ENCODE measurements at places on chromosomes 11 and 22. TPM values are rescaled to one million over a fixed set of nuclear protein-coding genes. Genes with fewer than 3 reads are reported as not detected.

Gene CPT1B
- 487 TPM for total RNA-seq

Gene CDON
- 10.0 TPM for total RNA-seq

GRCh38 chr11:115642660-115643059 lies 138.4 kb upstream of the CADM1 start:
- no peak overlapping the region for H3K27ac ChIP-seq
- no peak for DNase-seq
- H3K27me3 ChIP-seq, result no peaks in the 10 kb centered on the region
- H3K4me3 ChIP-seq, result no peak overlapping the region

DNA sequence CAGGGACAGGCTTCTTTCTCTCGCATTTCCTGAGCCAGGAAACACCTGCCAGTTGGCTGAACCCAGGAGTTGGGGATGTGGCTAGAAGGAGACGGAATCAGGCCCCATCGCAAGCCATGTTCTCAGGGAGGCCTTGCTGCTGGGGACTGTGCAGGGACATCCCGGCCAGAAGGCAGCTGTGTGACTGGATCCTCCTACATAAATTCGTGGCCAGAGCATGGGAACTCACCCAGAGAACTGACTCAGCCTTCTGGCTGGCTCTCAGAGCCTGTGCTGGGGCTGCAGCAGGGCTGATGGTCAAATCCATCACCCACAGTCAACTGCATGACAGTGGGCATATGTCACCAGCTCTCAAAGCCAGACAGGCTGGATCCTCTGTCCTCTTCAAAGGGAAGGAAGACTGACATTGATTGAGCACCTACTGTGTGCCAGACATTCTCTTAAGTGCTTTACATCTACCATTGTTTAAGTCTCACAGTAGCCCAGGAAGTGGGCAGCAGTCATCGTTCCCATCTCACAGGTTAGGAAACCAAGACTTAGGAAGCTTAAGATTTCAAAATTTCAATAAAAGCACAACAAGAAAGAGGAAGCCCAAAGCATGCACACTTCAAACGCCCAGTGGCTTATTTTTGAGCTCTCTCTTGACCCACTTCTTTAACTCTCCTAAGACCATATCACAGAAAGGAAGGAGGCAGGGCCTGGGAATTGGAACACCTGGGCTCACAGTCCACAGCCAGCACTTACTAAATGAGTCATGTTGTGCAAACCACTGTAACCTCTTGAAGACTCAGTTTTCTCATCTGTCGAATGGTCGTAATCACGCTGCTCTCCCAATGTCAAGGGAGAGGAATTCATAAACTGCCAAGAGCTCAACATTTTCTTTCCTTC lies 30.9 kb upstream of the CACNG2 start:
- no peaks in the 10 kb centered on the region for H3K36me3 ChIP-seq
- H3K27ac ChIP-seq, result no peak overlapping the region
- H3K27me3 ChIP-seq, result peaks cover 12% of the 10 kb centered on the region
- DNase-seq, result no peak
- H3K4me1 ChIP-seq, result no peaks in the 10 kb centered on the region

Gene MRPL23
- 81.5 TPM for total RNA-seq

Gene OR2AG2
- not detected for total RNA-seq

Gene TUBA8
- total RNA-seq, result 183 TPM

GRCh38 chr11:10029386-10030121 lies 264.5 kb downstream of the SBF2 start:
- H3K4me3 ChIP-seq, result no peak overlapping the region
- no peaks in the 10 kb centered on the region for H3K27me3 ChIP-seq
- no peak for DNase-seq
- H3K27ac ChIP-seq, result no peak overlapping the region
- no peaks in the 10 kb centered on the region for H3K36me3 ChIP-seq
- H3K4me1 ChIP-seq, result no peaks in the 10 kb centered on the region

GRCh38 chr11:108511851-108512474 lies 13.8 kb upstream of the POGLUT3 start:
- H3K27ac ChIP-seq, result no peak overlapping the region
- no peaks in the 10 kb centered on the region for H3K4me1 ChIP-seq
- H3K36me3 ChIP-seq, result no peaks in the 10 kb centered on the region
- no peak overlapping the region for H3K4me3 ChIP-seq
- H3K27me3 ChIP-seq, result no peaks in the 10 kb centered on the region

GRCh38 chr11:133524488-133524887 lies 7.8 kb downstream of the OPCML start:
- H3K4me1 ChIP-seq, result peaks cover 22% of the 10 kb centered on the region
- no peaks in the 10 kb centered on the region for H3K36me3 ChIP-seq
- H3K27me3 ChIP-seq, result peaks cover 46% of the 10 kb centered on the region
- no peak overlapping the region for H3K27ac ChIP-seq
- DNase-seq, result no peak

DNA sequence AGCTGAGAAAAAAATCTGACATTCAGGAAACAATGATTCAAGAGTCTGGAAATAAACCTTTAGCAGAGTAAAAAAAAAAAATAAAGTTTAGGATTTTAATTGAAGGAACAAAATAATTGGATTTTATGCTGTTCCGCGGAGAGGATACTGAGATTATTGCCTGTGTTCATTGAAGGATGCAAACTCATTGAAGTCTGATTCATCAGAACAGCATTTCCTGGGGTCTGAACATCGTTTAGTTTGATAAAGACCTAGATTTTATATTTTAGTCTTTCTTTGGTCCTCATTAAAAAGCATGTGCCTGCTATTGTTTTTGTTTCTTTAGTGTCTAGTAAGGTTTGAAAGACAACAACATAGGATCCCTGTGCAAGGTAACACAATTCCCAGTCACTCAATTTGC lies 4.5 kb downstream of the TLCD5 start:
- H3K27ac ChIP-seq, result no peak overlapping the region
- peaks cover 15% of the 10 kb centered on the region for H3K36me3 ChIP-seq
- peaks cover 48% of the 10 kb centered on the region for H3K4me1 ChIP-seq
- peaks cover 87% of the 10 kb centered on the region for H3K27me3 ChIP-seq

GRCh38 chr11:69212798-69213110 lies 57.0 kb downstream of the SMIM38 start:
- H3K4me1 ChIP-seq, result peaks cover 2% of the 10 kb centered on the region
- no peak overlapping the region for H3K4me3 ChIP-seq
- no peak overlapping the region for H3K27ac ChIP-seq
- H3K27me3 ChIP-seq, result peaks cover 12% of the 10 kb centered on the region

DNA sequence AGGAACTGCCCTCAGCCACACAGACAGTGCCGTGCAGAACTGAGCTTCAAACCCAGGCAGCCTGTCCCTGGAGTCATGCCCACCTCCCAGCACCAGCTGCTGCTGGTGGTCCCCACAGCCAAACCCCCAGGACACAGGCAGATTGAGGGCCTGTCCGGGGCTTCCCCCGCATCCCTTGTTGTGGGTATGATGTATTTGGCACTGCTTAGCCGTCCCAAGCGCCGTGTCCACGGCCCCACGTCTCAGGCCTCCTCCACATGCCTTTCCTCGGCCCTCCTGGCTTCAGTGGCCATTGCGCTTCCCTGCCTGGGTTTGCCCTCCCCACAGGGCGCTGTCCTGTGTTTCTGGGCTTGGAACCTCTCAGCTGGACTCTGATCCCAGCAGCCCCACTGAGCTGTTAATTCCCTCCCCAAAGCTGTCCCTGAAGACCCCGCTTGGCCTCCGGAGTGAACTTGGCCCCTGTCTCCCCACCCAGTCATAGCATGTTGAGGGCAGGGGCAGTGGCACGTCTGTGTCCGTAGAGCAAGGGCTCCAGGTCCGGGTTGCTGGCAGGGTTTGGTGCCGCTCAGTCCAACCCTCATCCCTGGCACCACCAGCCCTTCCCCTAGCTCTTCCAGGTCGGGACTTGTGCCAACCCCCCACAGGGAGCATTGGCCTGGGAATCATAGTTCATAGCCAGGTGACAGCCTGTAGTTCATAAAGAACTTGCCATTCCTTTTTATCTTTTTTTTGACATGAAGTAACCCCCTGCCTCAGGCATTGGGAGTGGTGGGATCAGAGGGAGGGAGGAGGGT lies 34.5 kb upstream of the TEF start:
- peak; percentile 55 for DNase-seq
- no peaks in the 10 kb centered on the region for H3K27me3 ChIP-seq
- no peak overlapping the region for H3K4me3 ChIP-seq
- H3K4me1 ChIP-seq, result no peaks in the 10 kb centered on the region
- peaks cover 17% of the 10 kb centered on the region for H3K36me3 ChIP-seq
- H3K27ac ChIP-seq, result no peak overlapping the region

Gene FOLR1
- 0.25 TPM for total RNA-seq

Gene OR2AT4
- not detected for total RNA-seq

GRCh38 chr11:19243613-19244012 lies 2.9 kb upstream of the E2F8 start:
- no peak overlapping the region for H3K27ac ChIP-seq
- no peak for DNase-seq
- H3K4me1 ChIP-seq, result peaks cover 12% of the 10 kb centered on the region
- no peak overlapping the region for H3K4me3 ChIP-seq

DNA sequence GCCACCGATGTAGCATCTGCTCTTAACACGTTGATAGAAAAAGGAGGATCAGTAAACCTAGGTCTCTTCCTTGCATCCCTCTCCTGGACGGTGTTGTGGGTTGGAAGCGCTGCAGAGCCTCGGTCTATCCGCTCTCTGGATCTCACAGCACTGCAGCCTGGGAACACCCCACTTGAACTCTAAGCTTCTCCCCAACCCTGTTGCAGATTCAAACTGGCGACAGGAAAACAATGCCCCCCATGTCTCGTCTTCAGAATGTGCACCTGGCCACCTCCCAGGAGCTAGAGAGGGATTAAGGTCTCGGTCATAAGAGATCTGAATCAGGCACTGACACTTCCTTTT lies 454 bp downstream of the TMEM218 start:
- H3K36me3 ChIP-seq, result no peaks in the 10 kb centered on the region
- no peaks in the 10 kb centered on the region for H3K27me3 ChIP-seq
- DNase-seq, result no peak
- H3K4me3 ChIP-seq, result peak overlapping the region; percentile 76
- peak overlapping the region; percentile 71 for H3K27ac ChIP-seq

GRCh38 chr11:113994077-113994954 lies 19.4 kb downstream of the HTR3A start:
- peaks cover 48% of the 10 kb centered on the region for H3K27me3 ChIP-seq
- H3K4me3 ChIP-seq, result no peak overlapping the region
- H3K36me3 ChIP-seq, result no peaks in the 10 kb centered on the region
- DNase-seq, result peak; percentile 18

- no peaks in the 10 kb centered on the region for H3K4me1 ChIP-seq
- H3K4me3 ChIP-seq, result no peak overlapping the region
- H3K27ac ChIP-seq, result no peak overlapping the region
- no peaks in the 10 kb centered on the region for H3K36me3 ChIP-seq
- DNase-seq, result no peak
These were observed 193.0 kb downstream of the MSANTD4 start for GRCh38 chr11:105829084-105829483.

DNA sequence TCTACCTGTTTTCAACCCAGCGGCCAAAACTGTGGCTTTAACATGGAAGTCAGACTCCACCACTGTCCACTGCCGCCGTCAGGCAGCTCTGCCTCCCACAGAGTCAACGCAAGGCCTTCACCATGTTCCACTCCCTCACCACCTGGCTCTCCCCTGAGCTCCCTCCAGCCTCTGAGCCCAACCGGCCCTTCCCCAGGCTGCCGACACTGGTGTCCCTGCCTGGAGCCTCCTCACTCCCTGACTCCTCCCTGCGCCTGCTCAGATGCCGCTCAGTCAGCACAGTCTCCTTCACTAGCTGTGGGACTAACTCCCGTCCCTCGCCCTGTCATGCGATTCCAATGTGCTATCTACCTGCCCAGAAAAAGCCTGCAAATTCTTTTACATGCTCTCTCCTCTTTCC lies 16.3 kb downstream of the SULT4A1 start:
- DNase-seq, result no peak
- no peak overlapping the region for H3K27ac ChIP-seq
- H3K36me3 ChIP-seq, result no peaks in the 10 kb centered on the region
- no peak overlapping the region for H3K4me3 ChIP-seq

DNA sequence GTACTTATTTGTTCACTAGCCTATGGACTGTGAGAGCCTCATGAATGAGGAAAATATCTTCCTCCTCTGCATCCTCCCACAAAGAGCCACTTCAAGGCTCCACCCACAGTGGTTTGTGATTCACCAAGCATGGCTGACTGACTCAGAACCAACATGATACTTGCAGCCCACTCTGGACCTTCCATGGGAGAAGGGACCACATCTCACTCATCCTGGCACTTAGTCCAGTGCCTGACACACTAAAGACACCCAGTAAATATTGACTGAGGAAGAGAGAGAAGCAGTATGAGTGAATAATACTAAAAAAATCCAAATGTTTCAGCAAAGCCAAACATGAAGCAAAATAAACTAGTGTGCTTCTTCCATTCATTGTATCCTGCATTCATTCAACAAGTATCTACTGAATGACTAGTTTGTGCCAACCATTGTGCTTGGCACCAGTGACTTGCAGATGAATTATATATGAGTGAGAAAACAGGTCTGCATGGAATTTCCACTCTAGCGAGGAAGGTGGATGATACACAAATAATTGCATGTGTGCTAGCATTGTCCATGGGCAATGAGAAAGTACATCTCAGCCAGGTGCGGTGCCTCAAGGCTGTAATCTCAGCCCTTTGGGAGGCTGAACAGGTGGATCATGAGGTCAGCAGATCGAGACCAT lies 54.9 kb upstream of the BLID start:
- H3K27ac ChIP-seq, result no peak overlapping the region
- no peak for DNase-seq
- H3K36me3 ChIP-seq, result no peaks in the 10 kb centered on the region
- no peak overlapping the region for H3K4me3 ChIP-seq
- H3K4me1 ChIP-seq, result no peaks in the 10 kb centered on the region

DNA sequence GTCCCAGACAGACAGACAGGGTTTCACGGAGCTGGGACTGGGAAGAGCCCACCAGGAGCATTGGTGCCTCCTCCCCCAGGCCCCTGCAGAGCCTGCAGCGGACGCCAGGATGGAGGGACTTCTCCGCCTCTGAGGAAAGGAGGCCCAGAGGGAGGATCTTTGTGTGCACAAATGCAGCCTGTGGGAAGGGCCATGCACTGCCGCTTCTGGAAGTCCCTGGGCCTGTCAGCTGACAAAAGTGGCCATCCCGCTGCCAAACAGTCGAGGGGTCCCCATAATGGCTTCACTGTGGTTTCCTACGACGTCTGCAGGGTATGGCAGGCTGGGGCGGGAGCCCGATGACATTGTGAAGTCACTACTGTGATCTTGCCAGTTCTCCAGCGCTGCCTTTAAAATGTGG lies 73.8 kb downstream of the TP53I11 start:
- DNase-seq, result no peak
- H3K36me3 ChIP-seq, result no peaks in the 10 kb centered on the region
- H3K27me3 ChIP-seq, result no peaks in the 10 kb centered on the region
- no peak overlapping the region for H3K4me3 ChIP-seq
- peak overlapping the region; percentile 7 for H3K27ac ChIP-seq

Gene SLC6A5
- total RNA-seq, result not detected

Gene NPTXR
- 20.2 TPM for total RNA-seq
